ENCODE measurements at places on chromosomes 11 and 22.

DNA sequence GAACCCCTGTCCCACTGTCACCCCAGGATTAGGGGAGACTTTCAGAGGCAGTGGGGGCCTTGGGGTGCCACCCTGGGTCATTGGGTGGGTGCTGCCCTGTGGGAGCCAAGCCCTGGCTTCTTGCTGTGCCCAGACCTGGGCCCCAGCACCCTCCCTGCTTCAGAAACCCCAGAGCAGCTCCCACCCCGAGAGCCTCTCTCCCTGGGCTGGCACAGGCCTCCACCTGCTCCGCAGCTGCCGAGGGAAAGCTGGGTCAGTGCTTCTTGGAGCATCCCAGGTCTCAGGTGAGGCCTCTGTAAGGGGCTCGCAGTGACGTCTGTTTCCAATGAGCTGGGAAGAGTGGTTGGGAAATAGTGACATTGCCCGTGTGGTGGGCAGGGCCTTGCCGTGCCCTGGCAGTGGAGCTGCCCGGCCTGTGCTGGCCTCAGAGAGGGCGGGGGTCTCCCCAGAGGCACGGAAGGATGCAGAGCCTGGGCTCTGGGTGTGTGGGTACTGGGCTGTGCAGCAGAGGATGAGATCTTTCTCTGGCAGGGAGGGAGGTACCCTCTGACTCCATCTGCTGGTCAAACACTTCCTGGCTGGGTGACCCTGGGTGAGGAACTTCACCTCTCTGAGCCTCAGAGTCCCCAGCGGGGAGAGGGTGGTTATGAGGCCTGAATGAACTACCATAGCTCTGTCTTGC, 23.0 kb downstream of the C22orf23 start:
- DNase-seq: no peak

DNA sequence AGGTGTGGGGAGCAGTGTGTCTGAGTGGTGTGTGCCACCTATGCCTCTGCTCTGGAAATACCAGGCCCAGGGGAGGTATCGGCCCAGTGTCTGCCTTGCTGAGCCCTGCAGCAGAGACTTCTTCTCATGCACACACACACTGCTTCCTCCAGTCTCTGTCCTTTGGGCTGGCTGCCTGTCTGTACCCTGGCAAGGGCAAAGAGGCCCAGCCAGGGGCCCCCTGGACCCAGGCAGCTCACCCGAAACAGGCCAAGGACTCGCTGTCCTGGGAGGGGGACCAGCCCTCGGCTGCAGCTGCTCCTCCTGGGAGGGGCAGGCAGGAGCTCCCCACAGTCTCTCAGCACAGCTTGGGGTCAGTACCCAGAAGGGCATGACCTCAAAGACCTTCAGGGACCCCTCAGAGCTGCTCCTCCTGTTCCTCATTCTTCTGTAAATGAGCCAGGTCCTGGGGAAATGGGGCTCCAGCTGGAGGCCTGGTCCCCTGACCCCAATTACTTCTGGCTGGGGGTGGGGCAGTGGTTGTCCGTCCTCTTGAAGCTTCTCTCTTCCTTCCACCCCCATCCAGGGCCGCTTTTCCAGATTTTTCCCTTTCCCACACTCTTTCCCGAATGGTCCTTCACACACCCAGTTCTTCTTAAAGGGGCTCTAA, 24.5 kb upstream of the ALX4 start:
- DNase-seq: no peak

DNA sequence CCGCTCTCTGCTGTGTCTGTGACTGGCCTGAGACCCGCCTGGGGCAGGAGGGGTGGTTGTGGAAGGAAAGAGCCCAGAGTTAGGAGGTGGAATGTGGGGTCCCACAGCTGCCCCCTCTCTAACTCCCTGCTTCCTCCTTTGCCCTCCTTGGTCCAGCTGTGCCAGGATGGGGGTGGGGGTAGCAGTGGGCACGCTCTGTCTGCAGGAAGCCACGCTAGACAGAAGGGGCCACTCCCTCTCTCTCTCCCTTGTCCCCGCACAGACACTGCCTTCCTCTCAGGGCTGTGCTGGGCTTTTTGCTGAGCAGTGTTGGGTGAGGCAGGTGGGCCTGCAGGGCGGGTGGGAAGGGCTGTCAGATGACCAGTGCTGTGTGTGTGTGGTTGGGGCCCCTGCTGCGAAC, 2.0 kb upstream of the SOX10 start:
- DNase-seq: no peak

DNA sequence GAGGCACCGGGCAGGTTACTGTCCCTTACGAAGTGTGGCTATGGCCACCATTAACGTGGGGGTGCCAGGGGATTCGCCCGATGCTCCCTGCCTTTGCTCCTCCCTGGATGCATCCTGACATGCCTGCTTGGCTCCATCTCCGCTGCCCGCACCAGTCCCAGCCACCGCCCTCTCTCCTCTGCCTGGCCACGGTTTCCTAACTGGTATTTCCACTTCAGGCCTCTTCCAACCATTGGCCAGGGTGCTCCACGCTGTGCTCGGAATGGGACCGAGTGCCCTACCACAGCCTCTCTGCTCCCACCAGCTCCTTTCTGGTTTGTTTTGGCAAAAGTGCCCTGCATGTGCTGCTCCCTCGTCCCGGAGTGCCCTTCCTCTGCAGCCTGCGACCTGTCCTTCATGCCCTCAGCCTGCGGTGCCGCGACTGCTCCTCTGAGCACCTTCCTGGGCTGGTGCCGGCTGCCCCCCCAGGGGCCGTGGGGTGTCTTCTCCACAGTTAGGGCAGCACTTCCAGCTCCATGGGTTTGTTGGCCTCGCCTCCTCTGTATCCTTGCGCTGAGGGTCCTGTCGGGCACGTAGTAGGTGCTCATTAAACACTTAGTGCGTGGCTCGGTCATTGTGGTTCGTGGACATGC, 12.6 kb upstream of the GRAMD4 start:
- DNase-seq: no peak

DNA sequence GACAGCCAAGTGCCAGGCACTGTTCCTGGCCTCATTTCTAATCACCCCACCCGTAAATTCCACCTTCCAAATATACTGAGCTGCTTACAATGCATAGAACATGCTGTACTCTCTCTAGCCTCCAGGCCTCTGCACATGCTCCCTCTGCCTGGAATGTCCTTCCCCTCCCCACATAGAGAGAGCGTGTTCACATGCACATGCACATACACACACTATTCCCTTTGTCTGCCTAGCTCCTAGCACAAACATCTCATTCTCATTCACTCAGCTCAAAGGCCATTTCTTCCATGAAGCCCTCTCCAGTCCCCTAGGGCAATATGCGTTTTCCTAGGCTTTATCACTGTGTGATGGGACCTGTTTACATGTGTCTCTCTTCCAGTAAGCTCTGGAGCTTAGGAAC, 144.6 kb downstream of the WT1 start:
- no peak for DNase-seq

DNA sequence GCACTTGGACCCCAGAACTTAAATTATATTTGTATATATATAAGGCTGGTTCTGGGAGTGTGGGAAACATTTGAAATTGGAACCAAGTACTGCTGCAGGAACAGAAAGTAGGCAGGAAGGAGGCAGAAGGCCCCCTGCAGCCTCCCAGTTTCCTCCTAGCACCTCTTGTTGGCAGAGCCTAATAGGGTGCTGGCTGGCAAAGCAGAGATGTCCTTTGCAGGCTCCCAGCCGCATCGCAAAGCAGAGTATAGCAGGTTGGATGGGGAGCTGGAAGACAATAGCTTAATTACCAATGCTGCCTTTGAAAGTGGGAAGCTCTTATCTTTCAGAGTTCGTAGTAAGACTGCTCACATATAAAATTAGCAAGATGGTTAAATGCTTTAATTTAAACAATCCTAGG, 370.8 kb upstream of the C11orf87 start:
- DNase-seq: no peak

DNA sequence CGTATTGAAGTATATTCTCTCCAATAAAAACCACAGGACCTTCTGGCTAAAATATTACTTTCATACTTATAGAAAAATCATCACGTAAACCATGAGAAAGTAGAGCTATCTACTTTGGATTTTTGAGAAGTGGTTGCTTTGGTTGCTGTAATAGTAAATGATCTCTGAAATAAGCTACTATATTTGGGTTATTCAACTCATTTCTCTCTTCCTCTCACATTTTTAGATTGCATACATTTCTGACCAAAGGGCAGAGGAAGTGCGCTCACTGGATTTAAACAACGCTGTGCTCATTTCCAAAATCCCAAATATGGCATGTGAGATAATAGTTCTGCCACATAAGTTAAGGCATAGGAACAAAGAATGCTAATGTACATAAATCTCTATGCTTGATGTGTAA, 357.0 kb downstream of the LRRC4C start:
- DNase-seq: no peak

DNA sequence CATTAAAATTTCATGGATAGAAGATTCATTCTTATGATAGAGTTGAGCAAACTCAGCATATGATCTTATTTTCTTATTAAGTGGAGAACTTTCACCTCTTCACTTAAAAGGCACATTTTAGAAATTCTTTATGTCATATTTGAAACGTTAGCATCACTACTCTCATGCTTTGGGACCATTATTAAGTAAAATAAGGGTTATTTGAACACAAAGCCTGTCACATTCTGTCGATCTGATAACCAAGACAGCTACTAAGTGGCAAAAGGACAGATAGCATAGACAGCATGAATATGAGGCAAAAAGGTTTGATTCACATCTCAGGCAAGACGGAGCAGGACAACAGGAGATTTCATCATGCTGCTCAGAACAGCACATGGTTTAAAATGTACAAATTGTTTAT, 247.6 kb upstream of the ANO3 start:
- DNase-seq: no peak

GRCh38 chr11:72618803-72619202, 55.4 kb downstream of the PDE2A start:
- DNase-seq: peak; percentile 22

GRCh38 chr11:1819074-1819473, 15.7 kb upstream of the SYT8 start:
- no peak for DNase-seq

- DNase-seq: no peak
Measured at GRCh38 chr11:48017831-48018527, 37.6 kb downstream of the PTPRJ start.

DNA sequence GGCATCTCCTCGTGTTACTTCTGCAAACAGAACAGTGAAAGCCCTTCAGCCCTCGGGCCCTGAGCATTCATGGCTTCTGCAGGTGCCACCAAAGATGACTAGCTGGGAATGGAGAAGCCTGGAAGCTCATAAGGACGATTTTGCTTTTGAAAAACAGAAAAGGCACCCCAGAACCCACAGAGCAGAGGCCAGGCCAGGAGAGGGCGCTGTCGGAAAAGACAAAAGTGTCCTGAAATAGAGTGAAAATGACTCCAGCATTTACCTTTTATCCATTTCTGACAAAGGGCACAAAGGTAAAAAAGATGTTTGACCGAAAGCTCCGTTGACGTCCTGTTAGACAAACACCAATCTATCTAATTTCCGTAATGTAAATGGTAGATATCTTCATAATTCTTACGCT, 37.6 kb downstream of the ZNF195 start:
- peak; percentile 8 for DNase-seq

GRCh38 chr11:76801225-76801624, 18.1 kb downstream of the TSKU start:
- no peak for DNase-seq

DNA sequence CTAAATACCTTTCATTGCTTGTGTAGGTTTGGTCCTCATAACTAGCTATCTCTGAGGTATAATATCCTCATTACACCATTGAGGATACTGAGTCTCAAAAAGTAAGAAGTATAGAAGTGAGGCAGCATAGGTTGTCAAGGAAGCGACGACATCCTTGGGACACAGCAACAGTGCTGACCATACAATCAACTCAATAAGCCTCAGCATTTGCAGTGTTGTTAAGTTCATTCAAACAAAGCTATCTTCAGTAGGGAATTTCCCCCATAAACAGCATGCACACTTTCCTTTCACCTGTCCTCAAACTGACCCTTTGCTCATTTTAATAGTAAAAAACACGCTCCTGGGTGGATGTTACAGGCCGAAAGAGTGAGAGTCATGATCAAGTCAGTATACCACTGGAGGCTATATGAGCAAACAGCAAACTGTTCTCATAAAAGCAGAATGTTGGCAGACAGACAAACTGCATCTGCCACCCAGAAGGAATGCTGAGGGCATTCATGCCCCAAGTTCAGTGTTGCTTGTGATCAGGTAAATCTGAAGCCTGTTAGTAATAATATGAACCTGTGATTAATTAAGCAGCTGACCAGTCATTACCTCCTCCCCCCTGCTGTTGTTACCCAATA, 756.2 kb upstream of the TENM4 start:
- DNase-seq: no peak

GRCh38 chr22:29065468-29066190, 4.0 kb upstream of the C22orf31 start:
- DNase-seq: no peak

DNA sequence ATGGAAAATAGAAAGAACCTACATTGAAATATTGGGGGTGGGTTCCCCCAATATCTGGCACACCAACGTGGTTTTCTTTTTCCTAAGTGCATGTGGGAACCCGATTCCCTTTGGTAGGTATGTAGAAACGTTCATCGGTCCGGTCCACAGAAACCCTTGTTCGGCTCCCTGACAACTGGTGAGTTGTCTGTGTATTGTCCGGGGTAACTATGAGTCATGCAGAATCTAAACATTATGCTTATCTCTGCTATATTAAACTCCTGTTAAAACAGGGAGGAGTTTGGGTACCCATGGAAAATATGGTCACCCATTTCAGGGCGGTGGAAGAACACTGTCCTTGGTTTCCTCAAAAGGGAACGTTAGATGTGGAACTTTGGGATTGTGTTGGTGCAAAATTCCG, 25.1 kb upstream of the ALDH3B2 start:
- DNase-seq: no peak

GRCh38 chr11:13487661-13488030, 8.2 kb downstream of the PTH start:
- peak; percentile 7 for DNase-seq

GRCh38 chr22:42686756-42687491, 33.7 kb downstream of the A4GALT start:
- DNase-seq: no peak

Data from fibroblast of upper back skin (primary cell).